ENCODE measurements at places on chromosomes 1 and 21.
A peak's percentile ranks its signal among the peaks of the same experiment; 100 is the strongest.

GRCh38 chr1:65036570-65037051 is 70.3 kb upstream of the JAK1 start:
- no peak for DNase-seq

DNA sequence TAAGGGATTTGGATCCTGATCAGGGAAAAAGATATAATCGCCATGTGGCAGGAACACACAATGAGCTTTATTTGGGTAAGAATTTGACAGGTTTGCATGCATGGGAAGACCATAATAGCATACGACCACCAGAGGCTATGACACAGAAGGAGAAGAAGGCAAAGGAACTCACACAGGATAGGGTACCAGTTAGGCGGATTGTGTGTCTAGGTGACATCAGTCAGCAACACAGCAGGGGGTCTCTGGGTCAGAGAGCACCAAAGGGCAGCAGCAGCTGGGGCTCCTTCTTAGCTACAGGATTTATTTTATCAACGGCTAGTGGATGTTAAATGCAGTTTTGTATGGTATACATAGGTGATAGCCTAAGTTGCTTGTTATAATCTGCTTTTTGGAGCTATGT is 551.3 kb downstream of the KCNT2 start:
- no peak for DNase-seq

DNA sequence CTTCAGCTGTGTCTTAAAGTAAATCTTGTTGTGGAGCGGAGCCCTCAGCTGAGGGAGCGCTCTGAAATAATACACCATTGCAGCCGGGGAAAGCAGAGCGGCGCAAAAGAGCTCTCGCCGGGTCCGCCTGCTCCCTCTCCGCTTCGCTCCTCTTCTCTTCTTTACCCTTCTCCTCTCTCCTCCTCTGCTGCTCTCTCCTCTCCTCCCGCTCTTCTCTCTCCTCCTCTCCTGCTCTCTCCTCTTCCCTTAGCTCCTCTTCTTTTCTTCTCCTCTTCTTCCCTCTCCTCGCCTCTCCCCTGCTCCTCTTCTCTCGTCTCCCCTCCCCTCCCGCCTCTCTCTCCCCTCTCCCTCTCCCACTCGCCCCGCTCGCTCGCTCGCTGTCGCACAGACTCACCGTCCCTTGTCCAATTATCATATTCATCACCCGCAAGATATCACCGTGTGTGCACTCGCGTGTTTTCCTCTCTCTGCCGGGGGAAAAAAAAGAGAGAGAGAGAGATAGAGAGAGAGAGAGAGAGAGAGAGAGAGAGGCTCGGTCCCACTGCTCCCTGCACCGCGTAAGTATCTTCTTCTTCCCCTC is at the start of gene PROX1:
PROX1 (plus strand) TSS at position 47 of the 580 bp plus-strand sequence. CDS start 8,563 bp downstream, outside the sequence.
- DNase-seq: no peak

DNA sequence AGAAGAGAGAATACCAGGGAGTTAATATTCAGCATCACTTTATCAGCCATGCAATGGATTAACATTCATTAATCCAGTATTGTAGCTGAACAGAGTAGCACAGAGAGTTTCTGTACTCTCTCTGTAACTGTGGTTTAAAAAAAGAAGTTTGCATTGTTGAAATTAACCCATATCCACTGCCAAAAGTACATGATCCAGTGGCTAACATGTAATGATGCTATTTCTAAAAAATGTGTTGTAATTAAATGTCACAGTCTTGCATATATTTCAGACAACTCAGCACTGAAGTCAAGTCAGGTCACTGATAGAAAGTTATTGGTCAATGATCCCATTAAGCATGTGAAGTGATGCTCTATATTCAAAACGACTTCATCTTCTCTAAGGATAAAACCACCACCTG is 141.3 kb downstream of the NRIP1 start:
- DNase-seq: no peak

DNA sequence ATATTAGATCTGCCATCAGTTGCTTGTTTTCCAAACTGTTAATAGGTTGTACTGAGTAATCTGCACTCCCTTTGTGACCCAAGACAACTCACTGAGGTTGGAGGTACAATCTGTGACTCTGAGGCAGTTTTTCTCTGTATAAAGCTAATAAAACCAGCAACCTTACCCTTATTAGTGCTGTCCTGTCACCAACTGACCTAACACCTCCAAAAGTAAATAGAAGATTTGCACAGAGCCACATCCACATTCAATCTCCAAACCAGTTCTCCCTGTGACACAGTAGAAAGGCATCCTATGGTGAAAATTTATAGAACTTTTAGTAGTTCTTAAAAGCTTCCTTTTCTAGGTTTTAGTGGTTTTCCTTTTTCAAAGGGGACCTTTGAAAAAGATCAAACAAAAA is 140.4 kb upstream of the ADGRL2 start:
- no peak for DNase-seq

DNA sequence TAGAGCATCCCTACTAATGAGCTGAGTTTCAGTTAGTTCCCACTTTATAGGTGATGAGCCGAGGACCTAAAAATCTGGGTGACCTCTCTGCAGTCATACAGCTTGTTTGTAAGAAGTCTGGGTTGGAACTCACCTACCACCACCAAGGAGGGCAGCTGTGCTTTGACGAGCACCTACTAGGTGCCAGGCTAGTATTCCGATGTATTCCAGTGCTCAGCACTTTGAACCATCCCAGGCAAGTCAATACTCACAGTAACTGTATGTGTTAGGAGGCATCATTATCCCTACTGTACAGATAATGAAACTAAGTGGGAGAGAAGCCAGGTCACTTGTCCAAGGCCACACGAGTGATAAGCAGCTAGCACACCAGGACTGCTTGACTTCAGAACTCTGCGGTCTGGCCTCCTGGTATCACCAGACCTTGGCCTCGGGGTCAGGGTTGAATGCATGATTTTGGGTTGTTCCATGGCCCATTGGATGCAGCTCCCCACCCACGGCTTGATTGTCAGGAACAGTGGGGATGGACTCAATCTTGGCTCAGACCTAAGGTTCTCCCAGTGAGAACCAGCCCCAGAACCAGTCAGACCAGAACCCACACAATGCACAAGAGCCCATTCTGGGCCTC is 20.7 kb downstream of the ECE1 start:
- DNase-seq: no peak

GRCh38 chr1:175564723-175565122 is 178.7 kb downstream of the TNR start:
- DNase-seq: no peak

- DNase-seq: no peak
Observed at GRCh38 chr1:203546274-203546673, 52.3 kb downstream of the OPTC start.

- no peak for DNase-seq
Observed at GRCh38 chr1:238377280-238377919, 486.7 kb upstream of the ZP4 start.

DNA sequence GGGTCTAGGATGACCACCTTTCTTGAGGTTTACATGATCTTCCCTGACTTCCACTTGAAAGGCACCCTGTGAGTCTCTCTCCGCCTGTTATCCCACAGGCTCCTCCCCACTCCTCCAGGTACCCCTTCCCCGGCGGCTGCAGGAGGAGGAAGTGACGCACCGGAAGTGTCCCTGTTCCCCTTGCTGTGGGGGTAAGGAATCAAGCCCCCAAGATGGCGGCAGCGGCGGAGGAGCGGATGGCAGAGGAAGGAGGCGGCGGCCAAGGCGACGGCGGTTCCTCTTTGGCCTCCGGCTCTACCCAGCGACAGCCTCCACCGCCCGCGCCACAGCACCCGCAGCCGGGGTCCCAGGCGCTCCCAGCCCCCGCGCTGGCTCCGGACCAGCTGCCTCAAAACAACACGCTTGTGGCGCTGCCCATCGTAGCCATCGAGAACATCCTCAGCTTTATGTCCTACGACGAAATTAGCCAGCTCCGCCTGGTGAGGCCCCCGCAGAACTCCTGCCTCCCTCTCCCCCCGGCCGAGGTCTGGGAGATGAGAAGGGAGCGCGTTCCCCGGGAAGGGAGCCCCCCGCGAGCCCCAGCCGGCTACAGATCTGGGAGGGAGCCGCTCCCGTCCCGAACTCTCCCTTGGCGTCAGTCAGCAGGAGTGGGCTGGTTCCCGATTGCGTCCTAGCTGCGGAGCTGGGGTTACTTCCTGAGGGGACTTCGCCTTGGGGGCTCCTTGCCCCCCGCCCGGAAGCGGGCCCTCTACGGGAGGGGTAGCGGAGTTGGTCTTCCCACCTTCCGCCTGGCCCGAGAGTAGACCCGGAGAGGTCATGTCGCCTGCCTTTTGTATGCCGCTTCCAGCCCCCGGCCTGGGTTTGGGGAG is at the start of gene FBXO28:
FBXO28 (plus strand) TSS at position 194 of the 869 bp plus-strand sequence; CDS start at position 213, 19 bp downstream.
- DNase-seq: peak; percentile 86

GRCh38 chr1:185632659-185633423 is 101.3 kb upstream of the HMCN1 start:
- DNase-seq: no peak

DNA sequence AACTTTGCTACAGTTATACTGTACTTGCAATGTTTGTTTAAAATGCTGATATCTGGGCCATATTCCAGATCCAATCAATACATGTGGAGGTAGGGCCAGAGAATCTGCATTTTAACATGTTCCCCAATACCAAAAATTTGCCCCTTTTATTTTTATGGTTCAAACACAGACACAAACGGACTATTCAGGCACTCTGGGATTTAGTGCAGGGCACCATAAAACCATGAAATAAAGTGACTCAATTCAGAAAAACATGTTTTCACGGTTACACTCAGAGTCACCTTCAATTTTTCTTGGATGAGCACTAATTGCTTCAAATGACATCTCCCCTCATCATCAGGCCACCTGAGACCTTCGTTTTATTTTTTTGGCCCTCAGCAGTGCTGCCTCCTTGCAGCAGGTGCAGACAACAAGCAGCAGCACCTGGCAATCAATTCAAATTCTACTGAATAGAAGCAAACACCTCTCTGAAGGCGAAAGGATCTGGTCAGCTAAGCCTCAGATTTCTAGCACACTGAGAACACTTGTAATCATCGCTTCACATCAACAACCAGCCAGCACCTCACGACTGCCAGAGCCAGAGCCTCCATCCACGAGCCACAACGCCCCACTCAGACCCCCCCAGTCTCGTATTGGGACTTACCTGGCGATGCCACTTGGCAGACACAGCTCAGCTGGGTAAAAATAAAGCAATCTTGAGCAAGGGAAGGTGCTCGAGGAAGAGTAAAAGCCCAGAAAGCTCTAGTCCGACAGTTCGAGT is 1.1 kb downstream of the ERO1B start:
- DNase-seq: no peak

DNA sequence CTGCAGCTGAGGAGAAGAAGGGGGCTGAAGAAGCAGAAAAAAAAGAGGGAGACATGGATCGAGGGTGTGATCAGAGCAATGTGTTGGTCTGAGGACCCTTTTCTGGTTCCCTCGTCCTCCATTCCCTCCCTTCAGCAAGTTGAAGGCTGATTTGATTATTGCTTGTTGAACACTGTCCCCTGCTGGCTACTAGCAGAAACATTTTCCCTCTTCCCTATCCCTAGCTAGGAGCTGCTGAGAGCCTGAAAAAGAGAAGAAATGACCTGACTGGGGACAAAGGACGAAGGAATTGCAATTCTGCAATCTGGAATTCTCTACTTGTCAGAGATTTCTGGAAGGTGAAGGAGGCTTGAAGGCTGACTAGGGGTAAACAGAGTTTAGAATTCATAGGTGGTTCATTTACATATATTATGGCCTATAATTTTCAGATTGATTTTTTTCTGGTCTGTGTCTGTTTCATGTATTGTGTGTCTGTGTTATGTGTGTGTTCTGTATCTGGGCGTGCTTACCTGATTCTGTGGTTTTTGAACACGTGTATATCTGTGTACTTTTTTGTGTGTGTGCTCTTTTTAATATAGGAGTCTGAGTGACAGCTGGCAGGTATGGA is 9.8 kb downstream of the NHLH1 start:
- DNase-seq: no peak

- no peak for DNase-seq
Observed at GRCh38 chr1:40899230-40899870, 37.2 kb upstream of the CITED4 start.

DNA sequence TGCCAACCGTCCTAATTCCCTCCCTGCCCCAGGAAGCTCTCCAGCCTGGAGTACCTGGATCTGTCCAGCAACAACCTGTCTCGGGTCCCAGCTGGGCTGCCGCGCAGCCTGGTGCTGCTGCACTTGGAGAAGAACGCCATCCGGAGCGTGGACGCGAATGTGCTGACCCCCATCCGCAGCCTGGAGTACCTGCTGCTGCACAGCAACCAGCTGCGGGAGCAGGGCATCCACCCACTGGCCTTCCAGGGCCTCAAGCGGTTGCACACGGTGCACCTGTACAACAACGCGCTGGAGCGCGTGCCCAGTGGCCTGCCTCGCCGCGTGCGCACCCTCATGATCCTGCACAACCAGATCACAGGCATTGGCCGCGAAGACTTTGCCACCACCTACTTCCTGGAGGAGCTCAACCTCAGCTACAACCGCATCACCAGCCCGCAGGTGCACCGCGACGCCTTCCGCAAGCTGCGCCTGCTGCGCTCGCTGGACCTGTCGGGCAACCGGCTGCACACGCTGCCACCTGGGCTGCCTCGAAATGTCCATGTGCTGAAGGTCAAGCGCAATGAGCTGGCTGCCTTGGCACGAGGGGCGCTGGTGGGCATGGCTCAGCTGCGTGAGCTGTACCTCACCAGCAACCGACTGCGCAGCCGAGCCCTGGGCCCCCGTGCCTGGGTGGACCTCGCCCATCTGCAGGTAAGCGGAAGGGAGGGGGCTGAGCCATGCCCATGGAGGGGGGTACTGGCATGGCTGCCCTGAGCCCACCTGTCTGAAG is 16.5 kb downstream of the PODN start:
- no peak for DNase-seq

- DNase-seq: peak; percentile 51
Observed at GRCh38 chr1:9181176-9181906, 52.4 kb upstream of the GPR157 start.

GRCh38 chr1:99877568-99877967 is 27.4 kb downstream of the AGL start:
- no peak for DNase-seq

DNA sequence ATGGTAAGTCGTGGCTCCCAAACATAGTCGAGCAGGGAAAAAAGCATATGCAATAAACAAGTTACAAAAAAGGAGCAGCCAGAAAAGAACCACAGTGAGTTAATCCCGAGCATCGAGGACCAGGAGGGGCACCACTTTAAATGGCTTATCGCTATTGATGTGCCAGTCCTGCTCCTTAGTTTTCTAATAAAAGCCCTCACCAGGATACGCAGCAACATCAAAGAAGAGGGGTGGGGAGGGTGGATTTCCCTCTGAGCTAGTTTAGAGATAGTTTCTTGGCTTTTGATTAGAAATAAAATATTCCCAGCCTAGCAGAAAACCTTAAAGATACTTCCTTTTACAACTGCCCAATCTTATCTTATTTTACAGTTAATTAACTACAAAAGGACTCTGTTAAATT is 170.4 kb downstream of the GABPA start:
- no peak for DNase-seq

GRCh38 chr1:244231193-244231571 is 180.1 kb downstream of the ZBTB18 start:
- DNase-seq: no peak

All from stimulated activated CD8-positive, alpha-beta memory T cell treated with anti-CD3 and anti-CD28 coated beads, Interleukin-4, amount 100 ng/mL, for 1 hour (primary cell).